AG04449 (cell line): ENCODE measurements at places on chromosomes 12 and 14.

GRCh38 chr12:8018666-8019581 lies 13.6 kb upstream of the FOXJ2 start:
- DNase-seq = no peak

DNA sequence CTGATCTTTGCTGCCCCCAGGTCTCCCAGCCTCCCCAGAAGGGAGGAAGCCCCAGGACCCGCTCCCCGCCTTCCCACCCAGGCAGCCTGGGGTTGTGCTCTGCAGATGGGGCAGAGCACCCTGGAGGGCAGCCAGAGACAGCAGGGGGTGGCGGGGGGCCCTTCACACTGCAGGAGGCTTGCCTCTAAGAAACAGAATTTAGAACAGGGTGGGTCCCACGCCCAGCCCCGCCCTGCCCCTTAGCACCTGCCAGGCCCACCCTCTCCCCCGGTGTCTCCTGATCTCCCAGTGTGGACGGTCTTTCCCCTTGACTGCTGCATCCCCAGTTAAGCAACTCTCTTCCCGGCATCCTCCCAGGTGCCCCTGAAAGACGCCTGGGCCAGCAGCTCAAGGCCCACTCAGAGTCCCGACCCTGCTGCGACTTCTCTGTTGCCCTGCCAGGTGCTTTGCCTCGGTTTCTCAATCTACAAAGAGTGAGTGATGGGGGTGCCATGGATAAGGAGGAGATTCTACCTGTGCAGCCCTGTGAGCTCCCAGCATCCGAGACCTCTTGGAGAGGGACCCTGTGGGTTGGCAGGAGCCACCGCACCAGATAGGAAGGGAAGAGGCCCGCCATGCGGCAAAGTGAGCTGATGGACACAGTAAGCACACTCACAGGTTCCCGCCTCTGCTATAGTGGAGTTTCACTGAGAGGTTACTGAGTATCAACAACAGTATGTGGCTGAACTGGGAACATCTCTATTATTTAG lies 327.1 kb upstream of the FKBP4 start:
- no peak for DNase-seq

DNA sequence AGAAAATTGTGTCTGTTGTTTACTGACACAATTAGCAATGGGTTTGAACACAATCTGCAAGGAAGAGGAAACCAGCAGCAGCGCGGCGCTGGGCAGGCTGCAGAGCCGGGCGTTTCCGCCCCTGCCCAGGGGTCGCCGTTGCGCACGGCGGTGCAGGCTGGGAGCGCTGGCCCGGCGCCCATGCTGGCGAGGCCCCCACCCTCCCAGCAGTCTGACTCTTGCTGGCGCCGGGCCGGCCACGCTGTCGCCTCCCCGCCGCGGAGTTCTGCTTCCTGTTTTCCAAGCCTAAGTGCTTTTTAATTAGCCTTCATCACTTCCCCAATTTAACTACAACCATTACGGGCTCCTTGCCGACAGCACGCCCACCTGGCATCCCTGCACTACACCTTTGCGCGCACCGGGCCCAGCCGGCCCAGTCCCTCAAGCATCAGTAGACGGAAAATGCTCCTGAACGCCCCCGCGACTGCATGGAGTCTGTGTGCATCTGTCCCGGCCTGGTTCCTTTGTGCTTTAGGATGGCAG lies 212.1 kb downstream of the GXYLT1 start:
- no peak for DNase-seq

- no peak for DNase-seq
Observed at GRCh38 chr14:90019824-90020523, 41.8 kb upstream of the KCNK13 start.

DNA sequence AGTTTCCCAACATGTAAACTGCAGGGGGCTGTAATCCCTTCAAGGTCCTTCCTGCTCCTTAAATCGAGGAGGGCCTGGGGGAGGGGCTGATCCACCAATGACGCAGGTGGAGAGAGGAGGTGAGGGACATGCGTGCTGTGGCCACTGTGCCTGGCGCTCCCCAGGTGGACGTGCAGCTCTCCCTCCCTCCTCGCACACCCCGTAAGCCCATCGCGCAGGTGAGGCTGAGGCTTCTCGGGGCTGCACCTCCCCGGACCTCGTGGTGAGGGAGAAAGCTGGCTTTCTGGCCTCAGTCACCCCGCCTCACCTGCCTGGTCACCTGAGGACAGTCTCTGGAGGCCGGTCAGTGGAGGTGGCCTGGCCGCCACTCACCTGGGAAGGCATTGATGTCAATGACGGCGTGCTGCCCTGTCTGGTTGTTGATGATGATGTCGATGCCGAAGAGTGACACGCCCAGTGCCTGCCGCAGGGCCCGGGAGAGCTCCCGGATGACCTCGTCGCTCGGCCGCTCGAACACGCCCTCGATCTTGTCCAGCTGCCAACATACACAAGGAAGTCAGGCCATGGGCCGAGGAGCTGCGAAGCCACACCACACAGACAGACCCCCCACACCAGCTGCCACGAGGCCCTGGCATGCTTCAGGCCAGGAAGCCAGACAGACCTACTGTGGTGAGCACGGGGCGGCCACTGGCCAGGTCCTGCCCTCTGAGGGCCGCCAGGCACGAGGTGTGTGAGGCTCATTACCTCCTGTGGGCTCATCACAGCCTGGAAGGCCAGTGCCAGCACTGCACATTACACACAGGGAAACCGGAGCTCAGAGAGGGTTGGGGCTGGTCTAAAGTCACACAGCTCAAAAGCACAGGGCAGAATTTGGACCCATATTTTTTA lies 23.3 kb downstream of the CHGA start:
- DNase-seq = no peak

GRCh38 chr14:61730756-61731373 lies 31.4 kb upstream of the SNAPC1 start:
- no peak for DNase-seq

GRCh38 chr14:75989134-75989533 lies 3.6 kb downstream of the IFT43 start:
- no peak for DNase-seq

GRCh38 chr14:34665785-34666435 lies 36.0 kb upstream of the SNX6 start:
- peak; percentile 89 for DNase-seq

DNA sequence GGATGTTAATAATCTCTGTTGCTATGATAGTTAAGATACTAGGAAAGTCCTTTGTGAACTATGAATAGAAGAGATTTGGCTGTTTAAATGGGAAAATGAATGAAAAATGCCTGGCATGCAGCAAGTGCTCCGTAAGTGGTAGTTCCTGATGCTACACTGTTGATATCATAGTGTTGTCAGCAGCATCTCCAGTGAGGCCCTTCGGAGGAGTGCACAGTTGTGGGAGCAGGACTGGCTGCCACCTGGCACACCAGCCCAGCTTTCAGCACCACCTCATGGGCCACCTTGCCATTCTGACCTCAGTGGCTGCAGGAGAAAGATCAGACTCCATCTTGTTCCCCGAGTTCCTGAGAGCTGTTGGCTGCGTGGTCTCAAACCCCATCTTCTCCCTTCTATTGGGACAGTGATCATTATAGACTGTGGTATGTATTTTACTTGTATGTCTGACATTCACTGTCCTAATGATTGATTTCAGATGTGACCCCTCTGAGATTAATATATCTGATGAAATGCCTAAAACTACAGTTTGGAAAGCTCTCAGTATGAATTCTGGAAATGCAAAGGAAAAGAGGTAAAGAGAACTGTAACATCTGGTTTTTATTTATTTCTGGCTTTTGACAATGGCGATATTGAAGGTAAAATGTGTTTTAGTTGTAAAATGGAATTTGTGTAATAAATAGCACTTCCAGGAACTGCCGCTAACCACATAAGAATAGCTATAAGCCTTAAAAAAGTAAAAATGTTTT lies 80.9 kb downstream of the SLC4A8 start:
- DNase-seq = peak; percentile 16

GRCh38 chr14:30243805-30244204 lies 315.2 kb upstream of the G2E3 start:
- DNase-seq = peak; percentile 2

- DNase-seq = no peak
Observed at GRCh38 chr12:22399464-22400180, 65.1 kb upstream of the ST8SIA1 start.

GRCh38 chr14:99116741-99117295 lies 155.2 kb downstream of the BCL11B start:
- DNase-seq = no peak

- no peak for DNase-seq
Observed at GRCh38 chr14:52663850-52664249, 31.5 kb downstream of the ERO1A start.

- no peak for DNase-seq
Observed at GRCh38 chr12:53593707-53594106, 32.5 kb downstream of the ATF7 start.

DNA sequence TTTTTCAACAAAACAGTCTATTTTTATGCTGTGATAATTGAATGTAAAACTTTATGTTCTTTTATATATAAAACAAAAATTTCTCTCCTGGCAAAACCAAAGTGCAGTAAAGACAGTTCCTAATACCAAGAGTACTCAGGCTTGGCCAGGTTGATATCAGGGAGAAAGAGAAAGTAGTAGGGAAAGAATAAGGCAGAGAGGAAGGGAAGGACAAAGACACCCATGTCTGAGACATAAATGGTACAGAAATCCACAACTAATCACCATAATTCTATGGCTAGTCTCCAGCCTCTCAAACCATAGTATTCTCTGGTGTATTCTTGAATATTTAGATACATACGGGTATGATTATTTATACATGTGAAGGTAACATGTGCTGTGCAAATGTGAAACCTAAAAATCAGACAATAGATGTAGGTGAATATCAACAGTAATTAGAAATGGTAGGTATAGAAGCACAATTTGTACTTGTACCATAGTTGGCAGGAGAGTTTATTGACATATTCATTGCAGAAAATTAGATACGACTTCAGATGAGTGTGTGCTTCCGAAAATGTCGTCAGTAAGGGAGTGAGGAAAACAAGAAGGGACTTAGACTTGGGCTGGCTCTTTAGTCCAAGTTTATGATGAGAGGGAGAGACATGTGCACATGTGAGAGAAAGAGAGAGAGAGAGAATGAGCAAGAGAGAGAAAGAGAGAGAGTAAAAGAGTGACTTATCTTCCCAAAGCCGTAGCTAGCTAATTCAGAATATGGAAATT lies 230.8 kb upstream of the NPAS3 start:
- no peak for DNase-seq

- DNase-seq = no peak
Observed at GRCh38 chr14:105137481-105138020, 31.0 kb downstream of the JAG2 start.

- DNase-seq = no peak
Observed at GRCh38 chr14:104268295-104268694, 129.9 kb downstream of the KIF26A start.

- DNase-seq = no peak
Observed at GRCh38 chr12:76069339-76069738, 15.1 kb downstream of the NAP1L1 start.
